Activated CD8-positive, alpha-beta memory T cell treated with anti-CD3 and anti-CD28 coated beads, Interleukin-2, amount 50 U/mL, for 4 hours (primary cell): ENCODE measurements at places on chromosomes 16 and 17.

GRCh38 chr17:77473615-77474226, 333.0 kb downstream of the SEC14L1 start:
- DNase-seq: no peak

DNA sequence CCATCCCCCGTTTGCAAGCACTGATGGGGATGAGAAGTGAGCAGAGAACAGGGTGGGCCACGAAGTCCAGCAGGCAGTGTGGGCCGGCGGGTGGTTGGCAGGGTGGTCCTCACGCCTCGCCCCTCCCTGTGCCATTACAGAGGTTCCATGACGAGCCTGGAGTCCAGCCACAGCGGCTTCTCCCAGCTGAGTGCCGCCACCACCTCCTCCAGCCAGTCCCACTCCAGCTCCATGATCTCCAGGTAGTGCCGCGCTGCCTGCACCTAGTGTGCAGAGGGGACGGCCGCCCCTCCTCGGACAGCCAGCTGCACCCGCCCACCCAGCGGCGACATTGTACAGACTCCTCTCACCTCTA, 73.0 kb downstream of the SEC14L1 start:
- no peak for DNase-seq

- no peak for DNase-seq
Observed at GRCh38 chr16:78205506-78205905, 106.1 kb downstream of the WWOX start.

DNA sequence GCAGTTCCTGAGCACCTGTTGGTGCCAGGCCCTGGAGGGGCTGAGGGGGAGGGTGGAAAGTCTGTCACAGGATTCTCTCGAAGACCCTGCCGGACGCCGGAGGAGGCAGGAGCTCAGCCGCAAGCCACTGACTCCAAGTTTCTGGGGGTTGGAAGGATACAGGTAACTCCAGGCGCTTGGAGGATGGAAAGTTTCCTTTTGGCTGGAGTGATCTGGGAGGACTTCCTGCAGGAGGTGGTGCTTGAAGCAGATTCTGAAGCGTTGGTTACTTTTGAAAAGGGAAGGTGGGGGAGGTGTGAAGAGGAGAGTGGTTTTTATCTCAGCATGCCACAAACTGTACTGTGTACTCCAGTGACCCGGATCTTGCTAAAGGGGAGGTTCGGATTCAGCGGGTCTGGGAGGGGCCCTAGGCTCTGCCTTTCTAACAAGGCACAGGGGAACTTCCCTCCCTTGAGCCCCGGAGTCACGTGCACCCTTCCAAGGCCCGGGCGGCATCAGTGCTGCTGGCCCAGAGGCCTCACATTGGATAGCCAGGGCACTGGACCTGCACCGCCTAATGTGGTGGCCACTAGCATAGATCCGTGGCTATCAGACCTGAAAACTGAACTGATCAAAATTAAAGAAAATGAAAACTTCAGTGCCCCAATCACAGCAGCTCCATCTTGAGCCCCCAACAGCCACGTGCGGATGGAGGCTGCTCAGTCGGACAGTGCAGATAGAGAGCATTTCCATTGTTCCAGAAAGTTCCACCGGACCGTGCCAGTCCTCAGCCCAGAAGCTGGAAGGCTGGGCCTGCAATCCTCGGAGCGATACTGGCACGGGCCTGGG, 42.2 kb upstream of the GSE1 start:
- DNase-seq: no peak

GRCh38 chr17:78458736-78459335, 80.4 kb downstream of the PGS1 start:
- no peak for DNase-seq

DNA sequence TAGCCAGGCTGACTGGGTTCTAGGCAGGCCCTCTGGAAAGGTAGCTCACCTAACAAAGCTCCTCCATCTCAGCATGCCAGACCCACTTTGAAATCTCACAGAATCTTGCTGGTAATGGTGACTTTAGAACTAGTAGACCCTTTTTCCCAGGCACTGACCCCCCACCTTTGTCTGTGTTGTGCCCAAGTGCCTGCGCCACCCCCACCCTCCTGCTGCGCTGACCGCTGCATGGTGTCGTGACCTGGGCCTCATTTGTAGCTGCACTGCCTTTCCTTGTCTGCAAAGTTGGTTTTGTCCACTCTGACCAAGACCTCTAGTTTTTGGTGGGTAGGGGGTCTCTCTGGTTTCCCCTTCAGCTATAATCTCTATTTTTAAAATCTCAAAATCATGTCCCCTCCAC, 6.8 kb downstream of the ATXN1L start:
- no peak for DNase-seq

DNA sequence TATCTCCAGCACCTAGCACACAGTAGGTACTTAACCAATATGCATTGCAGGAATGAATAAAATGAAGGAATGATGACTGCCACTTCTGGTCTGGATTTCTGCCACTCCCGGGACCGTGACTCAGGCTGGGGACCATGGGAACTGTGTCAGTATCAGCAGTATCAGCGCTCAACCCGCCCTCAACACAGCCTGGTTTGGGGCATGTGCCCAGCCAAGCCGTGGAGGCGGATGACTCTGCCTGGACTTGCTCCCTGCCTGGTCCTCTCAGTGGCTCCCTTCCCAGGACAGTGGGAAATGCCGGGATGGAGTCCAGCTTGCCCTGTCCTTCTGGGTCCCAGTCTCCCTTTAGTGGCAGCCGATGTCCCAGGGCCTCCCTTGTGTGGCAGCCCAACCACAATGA, 55.1 kb downstream of the SRCIN1 start:
- DNase-seq: no peak

DNA sequence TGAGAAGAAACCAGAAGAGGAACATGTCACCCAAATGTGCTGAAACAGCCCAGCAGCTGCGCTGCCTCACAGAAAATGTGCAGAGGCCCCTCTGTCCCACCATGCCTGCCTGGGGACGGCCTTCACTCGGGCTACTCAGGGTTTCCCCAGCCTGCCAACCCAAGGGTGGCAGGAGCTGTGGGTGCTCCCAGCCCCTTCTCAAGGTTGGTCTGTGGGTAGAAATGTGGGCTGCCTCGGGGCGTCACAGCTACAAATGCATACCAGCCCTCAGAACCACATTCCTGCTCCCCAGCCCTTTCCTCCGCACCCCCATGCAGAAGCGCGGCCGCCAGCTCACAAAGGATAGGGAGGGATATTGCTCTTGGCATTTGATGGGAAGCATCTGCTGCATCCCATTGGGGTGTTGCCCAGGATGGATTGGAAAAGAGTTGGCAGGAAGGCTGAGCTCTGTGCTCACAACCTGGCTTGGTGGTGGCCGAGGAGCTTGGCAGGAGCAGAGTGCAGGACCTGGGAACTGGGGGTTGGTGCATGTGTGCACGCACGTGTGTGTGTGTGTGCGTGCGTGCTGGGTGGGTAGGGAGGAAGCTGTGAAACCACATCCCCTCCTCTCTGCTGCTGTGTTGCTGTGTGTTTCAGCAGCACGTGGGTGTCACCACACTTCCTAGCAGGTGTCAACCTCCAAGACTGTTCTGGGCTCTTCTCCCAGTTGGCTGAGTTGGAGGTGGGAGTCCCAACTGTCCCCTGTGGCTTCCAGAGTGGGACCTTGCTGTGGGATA, 304.4 kb downstream of the SEC14L1 start:
- DNase-seq: peak; percentile 74

DNA sequence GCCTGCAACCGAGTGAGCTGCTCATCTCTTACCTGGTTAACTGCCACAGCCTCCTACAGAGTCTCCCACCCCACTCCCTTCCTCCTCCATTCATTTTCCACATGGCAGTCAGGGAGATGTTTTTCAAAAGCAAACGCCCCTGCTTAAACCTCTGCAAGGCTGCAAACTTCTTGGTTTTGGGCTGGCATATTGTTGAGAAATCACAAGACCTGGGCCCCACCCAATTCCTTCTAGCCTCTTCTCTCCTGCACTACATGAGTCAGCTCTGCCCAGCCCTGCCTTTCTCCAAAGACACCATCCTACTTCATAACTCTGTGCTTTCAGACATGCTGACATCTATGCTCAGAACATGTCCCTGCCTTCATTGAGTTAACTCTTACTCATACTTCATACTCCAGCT, 136.1 kb downstream of the SPACA3 start:
- no peak for DNase-seq

DNA sequence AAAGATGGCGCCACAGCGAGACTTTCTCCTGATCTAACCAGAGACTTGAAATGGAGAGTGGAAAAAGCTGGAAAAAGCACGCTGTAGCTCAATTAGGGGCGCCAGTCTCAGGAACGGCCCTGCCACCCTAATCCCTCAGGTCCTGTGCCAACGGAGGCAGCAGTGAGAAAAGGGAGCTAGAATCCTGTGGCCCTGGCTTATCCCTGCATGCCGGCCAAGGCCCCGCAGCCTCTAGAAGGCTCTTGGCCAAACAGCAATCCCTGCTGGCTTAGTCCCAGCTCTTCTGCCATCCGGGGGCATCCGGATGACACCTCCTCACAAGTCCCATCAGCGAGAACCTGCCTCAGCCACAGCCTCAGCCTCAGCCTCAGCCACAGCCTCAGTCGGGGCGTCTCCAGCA, 69.8 kb downstream of the MRM3 start:
- DNase-seq: no peak

- DNase-seq: no peak
Observed at GRCh38 chr16:88569614-88569984, 604 bp upstream of the ZC3H18 start.

GRCh38 chr17:65509032-65509431, 52.4 kb downstream of the AXIN2 start:
- DNase-seq: no peak

- peak; percentile 76 for DNase-seq
Observed at GRCh38 chr17:77465358-77466041, 324.7 kb downstream of the SEC14L1 start.

DNA sequence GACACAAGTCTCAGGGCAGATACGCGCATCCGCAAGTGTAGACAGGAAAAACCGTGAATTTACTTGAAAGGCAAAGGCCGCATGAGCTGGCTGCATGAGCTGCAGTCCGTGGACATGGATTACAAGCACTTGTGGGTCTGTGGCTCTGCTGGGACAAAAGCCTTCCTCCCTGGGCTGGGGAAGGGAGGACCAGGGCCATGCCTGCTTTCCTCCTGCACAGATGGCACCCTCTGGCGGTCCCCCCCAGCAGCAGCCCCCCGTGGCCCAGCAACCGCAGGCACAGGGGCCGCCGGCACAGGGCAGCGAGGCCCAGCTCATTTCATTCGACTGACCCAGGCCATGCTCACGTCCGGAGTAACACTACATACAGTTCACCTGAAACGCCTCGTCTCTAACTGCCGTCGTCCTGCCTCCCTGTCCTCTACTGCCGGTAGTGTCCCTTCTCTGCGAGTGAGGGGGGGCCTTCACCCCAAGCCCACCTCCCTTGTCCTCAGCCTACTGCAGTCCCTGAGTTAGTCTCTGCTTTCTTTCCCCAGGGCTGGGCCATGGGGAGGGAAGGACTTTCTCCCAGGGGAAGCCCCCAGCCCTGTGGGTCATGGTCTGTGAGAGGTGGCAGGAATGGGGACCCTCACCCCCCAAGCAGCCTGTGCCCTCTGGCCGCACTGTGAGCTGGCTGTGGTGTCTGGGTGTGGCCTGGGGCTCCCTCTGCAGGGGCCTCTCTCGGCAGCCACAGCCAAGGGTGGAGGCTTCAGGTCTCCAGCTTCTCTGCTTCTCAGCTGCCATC, 1.7 kb upstream of the MRPL12 start:
- no peak for DNase-seq

- no peak for DNase-seq
Observed at GRCh38 chr17:68771867-68772515, 170.8 kb upstream of the FAM20A start.

- no peak for DNase-seq
Observed at GRCh38 chr17:8887834-8888703, 20.6 kb upstream of the PIK3R6 start.

DNA sequence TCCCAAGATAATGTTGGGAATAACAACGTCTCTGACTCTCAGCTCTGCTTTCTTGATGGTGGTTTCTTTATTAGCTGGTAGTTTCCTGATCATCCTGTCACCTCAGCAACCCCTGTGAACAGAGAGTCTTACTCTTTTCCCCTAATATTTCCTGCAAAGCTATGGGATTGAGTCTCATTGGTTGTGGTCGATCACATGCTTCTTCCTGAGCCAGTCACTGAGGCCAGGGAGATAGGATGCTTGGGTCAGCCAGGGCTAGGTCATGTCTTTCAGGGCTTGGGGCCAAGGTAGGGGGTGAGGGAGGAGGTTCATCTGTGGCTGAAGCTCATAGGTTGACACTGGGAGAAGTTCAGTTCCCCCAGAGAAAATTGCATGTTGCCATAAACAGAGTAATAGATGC, 114.3 kb downstream of the ABCC1 start:
- DNase-seq: no peak

GRCh38 chr17:41966463-41967140, at the start of gene CNP:
Gene CNP (plus strand): TSS chr17:41966795. CDS start chr17:41966885, 90 bp downstream.
- DNase-seq: peak; percentile 93

- no peak for DNase-seq
Observed at GRCh38 chr17:32610943-32611342, 124.2 kb downstream of the CDK5R1 start.
